ENCODE measurements at places on chromosomes 6 and 20. TPM values are rescaled to one million over a fixed set of nuclear protein-coding genes. Genes with fewer than 3 reads are reported as not detected.

Gene ZSCAN23
- 15.5 TPM for polyA plus RNA-seq

Gene KCNS1
- 0.42 TPM for polyA plus RNA-seq

DNA sequence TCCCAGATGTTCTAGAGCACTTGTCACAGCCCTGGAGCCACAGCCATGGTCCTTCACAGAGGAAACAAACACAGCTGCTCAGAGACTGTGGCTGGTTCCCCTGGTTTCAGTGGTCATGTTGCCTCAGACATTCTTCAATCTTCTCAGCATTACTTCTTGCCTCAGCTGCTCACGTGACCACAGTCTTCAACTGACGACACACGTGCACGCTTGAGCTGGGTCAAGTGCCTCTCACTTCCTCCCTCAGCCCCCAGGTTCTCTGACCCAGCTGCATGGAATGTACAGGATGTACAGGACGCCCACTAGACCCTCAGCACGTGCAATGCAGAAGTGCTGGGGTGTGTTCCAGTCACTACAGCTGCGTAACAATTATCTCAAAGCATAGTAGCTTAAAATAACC lies 159.8 kb upstream of the GGTLC1 start:
- no peak for DNase-seq

GRCh38 chr6:63817492-63818050 lies 182.0 kb downstream of the PHF3 start:
- no peak for DNase-seq

DNA sequence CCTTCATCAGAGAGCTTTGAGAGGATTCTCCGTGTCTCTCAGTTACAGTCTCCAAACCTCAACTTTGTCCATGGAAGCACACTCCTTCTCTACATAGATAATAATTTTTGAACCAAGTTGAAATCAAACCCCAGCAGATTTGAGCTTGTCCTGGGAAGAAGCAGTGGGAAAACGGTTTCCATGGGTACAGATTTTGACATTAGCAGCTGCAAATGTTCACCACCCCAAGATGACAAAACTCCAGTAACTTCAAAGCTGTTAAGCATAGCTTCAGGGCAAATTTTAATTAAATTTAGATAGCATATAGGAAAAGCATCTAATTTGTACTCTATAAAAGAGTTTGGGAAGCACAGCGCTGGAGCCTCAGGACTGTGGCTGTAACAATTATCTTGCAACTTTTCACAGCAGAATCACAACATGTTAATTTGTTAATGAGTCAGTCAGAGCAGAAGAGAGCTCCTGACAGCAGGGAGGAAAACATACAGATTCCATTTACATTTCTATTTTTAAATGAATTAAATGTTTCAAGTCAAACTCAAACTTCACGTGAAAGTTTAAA lies 240.7 kb downstream of the BMP7 start:
- DNase-seq: no peak

All from renal cortex interstitium (tissue), 15 donors.